ENCODE measurements at places on chromosomes 7 and 10. TPM values are rescaled to one million over a fixed set of nuclear protein-coding genes. Genes with fewer than 3 reads are reported as not detected.

Gene NUTM2D
- total RNA-seq: 1.4 TPM

Gene NKX6-2
- total RNA-seq: not detected

Gene KNDC1
- not detected for total RNA-seq

Gene PTPN20
- total RNA-seq: not detected

Gene STRIP2
- total RNA-seq: 7.5 TPM

Gene LLCFC1
- total RNA-seq: not detected

Gene DGKI
- 1.6 TPM for total RNA-seq

Gene ZNF365
- total RNA-seq: 3.0 TPM

Gene FOXI2
- not detected for total RNA-seq

Gene MSS51
- total RNA-seq: 0.71 TPM

Gene ZNF746
- total RNA-seq: 22.2 TPM

Gene HABP2
- not detected for total RNA-seq

Gene CYP3A4
- not detected for total RNA-seq

Gene AGR3
- total RNA-seq: not detected

Gene TRIM74
- total RNA-seq: not detected

Gene ZP3
- total RNA-seq: 3.7 TPM

Gene SPDYE6
- total RNA-seq: not detected

Gene PAPOLB
- not detected for total RNA-seq

Gene NUTM2E
- total RNA-seq: 0.05 TPM

Gene MRPS17
- total RNA-seq: 22.9 TPM

Gene PSD
- total RNA-seq: 0.08 TPM

Gene EXOSC1
- total RNA-seq: 59.1 TPM

Gene C10orf53
- total RNA-seq: not detected

Gene ZSCAN25
- total RNA-seq: 28.3 TPM

Gene CYP2C19
- total RNA-seq: not detected
